ENCODE measurements at places on chromosomes 7 and 10. TPM values are rescaled to one million over a fixed set of nuclear protein-coding genes. Genes with fewer than 3 reads are reported as not detected.

Gene LLCFC1
- total RNA-seq, result not detected

Gene ZNF736
- 3.8 TPM for total RNA-seq

Gene C10orf90
- total RNA-seq, result not detected

Gene NME8
- total RNA-seq, result not detected

Gene SHTN1
- 5.0 TPM for total RNA-seq

Gene CTAGE4
- 0.62 TPM for total RNA-seq

Gene VSTM2A
- not detected for total RNA-seq

Gene EGR2
- total RNA-seq, result 0.55 TPM

Gene C7orf57
- total RNA-seq, result not detected

Gene JAKMIP3
- 2.0 TPM for total RNA-seq

Gene PRTFDC1
- total RNA-seq, result 9.1 TPM

Gene CXCL12
- 136 TPM for total RNA-seq

Gene CCZ1B
- 23.8 TPM for total RNA-seq

Gene ADRB1
- 77.8 TPM for total RNA-seq

Gene SNCG
- 21.2 TPM for total RNA-seq

Gene ZNF365
- total RNA-seq, result not detected

Gene ACBD5
- 87.7 TPM for total RNA-seq

Gene SLC18A3
- not detected for total RNA-seq

Gene ZMYND11
- 80.7 TPM for total RNA-seq

Gene UNC5B
- total RNA-seq, result 12.8 TPM

Gene ZKSCAN5
- total RNA-seq, result 6.3 TPM

Gene FAM204A
- total RNA-seq, result 54.0 TPM

Gene TLL2
- 11.6 TPM for total RNA-seq

Gene ENO4
- total RNA-seq, result 0.64 TPM

Gene GPNMB
- total RNA-seq, result 339 TPM

Gene AKR1C3
- total RNA-seq, result 23.2 TPM

Gene OR2A1
- total RNA-seq, result not detected

Gene LRGUK
- total RNA-seq, result 0.20 TPM

Gene FFAR4
- total RNA-seq, result 0.07 TPM

Gene PODXL
- 61.2 TPM for total RNA-seq

Gene SLC26A3
- not detected for total RNA-seq

Gene MSS51
- 2.9 TPM for total RNA-seq

Gene GJD4
- not detected for total RNA-seq

Gene HMX2
- total RNA-seq, result not detected

Gene VDAC2
- total RNA-seq, result 493 TPM

Gene ASZ1
- not detected for total RNA-seq

Data from left ventricle myocardium superior (tissue), 1 donor.